ENCODE measurements at places on chromosomes 7 and 10.

- DNase-seq: no peak
Observed at GRCh38 chr7:13524076-13524475, 465.4 kb downstream of the ETV1 start.

DNA sequence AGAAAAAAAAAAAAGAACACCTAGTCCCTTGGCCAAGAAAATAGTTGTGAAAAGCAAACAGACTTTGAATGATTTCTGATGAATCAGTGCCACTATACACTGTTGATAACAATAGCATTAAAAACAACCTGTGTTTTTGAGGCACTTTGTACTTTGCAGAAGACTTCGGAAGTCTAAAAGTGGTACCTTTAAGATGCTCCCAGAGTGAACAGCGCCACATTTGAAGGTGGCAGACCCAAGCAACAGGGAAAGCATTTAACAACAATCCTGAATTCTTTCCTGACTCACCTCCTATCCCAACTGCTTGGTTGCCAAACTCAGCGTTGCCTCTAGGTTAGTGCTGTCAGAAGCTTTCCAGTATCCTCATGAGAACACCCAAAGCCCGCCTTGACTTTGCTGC lies 102.5 kb upstream of the CCDC6 start:
- no peak for DNase-seq

GRCh38 chr10:93947055-93947454 lies 46.7 kb upstream of the PLCE1 start:
- DNase-seq: peak; percentile 36

DNA sequence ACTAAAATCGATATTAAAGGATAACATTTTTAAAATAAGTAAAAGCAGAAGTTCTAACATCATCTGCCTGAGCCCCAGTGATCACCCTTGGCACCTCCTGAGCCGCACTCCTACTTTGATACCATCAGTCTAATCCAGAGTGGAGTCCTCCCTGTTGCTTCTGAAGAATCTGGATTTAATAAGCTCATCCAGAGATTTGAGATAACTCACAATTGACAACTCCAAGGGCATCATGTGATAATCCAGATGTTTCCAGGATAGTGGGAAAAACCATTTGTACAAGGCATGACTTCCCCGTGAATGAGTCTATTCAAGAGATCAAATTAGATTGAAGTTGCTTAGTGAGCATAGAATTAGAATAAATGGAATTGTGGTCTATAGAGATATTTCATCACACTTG lies 475.8 kb upstream of the C7orf33 start:
- no peak for DNase-seq

DNA sequence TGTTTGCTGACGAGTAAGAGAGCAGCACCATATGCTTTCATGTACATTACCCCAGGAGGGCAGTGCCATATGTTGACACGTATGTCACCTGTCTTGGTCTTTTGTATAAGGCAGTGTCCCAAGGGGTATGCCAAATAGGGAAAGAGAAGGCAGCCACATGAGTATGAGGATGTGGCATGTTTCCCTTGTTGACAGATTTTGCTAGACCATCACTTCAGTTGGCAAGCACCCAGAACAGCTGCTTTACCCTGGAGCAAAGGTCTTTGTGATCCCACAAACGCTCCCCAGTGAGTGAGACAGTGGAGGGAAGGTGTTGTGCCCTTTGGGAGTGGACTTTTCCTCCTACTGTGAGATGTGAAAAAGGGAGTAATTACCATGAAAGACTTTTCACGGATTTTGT lies 350.1 kb downstream of the ETV1 start:
- no peak for DNase-seq

- no peak for DNase-seq
Observed at GRCh38 chr10:70650718-70651117, 21.6 kb upstream of the ADAMTS14 start.

DNA sequence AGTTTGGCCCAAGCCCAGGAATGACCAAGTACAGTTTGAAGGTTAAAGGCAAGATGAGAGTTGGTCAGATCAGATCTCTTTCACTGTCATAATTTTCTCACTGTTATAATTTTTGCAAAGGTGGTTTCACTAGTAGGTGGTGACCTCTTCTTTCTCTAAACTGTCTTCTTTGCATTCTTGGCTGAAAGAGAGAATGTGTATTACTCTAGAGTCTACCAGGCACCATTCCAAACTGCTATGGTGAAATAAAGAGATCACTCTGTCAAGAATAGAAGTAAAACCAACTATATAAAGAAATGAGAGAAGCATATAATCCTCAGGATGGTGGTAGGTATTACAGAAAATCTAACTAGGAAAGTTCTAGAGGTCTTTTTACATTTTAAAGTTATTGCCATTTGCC lies 72.7 kb downstream of the DYNC1I1 start:
- DNase-seq: no peak

- DNase-seq: no peak
Observed at GRCh38 chr10:89685936-89686335, 15.5 kb upstream of the KIF20B start.

DNA sequence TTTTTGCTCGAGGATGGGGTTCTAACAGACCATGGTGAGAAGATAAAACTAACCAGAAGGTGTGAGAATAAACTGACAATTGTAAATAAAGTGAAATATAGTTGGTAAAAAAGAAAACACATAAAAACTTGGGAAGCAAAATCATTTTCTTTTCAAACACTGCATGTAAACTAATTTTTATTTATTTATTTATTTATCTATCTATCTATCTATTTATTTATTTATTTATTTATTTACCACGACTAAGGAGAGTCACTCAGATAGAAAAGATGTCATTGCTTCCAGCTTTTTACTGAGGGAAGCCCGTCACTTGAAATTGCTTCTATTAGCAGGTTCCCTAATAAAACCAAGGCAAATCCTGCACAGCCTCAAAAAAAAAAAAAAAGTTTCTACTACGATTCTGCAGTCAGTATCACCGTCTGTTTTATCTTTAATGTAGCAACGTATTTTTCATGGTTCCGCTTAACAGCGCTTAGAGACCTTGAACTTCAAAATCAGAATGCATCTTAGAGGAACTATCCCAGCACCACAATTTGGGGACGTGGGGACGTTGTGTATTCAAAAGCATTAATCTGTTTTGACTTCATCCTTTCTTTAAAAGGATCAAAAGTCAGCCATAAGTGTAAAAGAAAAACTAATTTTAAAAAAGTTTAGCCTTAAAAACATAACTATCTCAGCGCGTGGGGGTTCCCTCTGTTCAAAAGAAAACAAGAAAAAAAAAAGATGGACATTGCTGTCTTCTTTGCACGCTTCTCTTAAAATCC lies 33.3 kb upstream of the EBLN1 start:
- DNase-seq: peak; percentile 35

DNA sequence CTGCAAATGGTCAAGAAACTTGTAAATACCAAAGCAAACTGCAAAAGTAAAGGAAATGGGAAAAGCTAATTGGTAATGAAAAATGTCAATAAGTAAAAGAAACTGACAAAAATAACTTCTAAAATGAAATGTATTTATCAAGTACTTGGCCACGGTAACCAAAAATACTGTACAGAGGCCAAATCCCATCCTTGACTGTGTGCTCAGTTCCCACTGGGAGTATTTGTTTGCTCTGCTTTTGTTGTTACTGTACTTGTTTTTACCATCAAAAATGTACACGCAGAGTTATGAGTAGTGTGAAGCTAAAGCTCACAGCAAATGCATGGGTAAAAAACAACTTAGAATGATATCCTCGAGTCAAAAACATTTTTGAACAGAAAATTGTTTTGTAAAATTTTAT lies 31.1 kb downstream of the ENKUR start:
- DNase-seq: peak; percentile 40

- DNase-seq: no peak
Observed at GRCh38 chr7:26964156-26964808, 99.9 kb upstream of the SKAP2 start.

- DNase-seq: no peak
Observed at GRCh38 chr7:6248581-6248980, 23.8 kb downstream of the CYTH3 start.

DNA sequence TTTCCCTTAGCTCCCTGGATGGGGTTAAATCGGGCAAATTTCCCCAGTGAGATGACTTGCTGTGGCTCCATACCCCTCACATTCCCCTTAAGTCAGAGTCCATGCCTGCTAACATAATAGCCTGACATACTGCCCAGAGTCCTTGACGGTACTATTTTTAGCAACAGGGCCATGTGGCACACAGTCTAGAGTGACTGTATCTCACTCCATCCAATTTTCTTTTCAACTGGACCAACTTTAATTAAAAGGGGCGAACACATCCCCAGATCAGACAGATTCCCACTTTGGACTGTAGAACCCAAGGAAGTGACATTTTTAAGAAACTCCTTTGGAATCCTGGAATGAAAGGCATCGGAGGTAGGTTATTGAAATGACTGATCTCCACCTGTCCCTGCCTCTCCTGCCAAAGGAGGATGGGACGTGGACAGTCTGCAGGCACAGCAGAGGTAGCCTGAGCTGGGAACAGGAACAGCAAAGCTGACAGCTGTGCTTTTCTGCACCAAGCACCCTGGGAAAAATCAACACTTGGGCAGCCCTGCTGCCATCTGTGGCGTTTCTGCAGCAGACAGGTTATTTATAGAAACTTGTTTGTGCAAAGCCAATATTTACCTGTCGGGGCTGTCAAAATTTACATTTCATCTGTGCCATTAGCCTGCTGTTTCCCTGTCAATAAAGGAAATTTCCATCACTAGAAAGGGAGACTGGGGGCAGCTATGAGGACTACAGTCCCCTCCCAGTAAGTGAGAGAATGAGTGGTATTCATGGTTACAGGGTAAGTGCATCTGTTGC lies 221.5 kb upstream of the AOAH start:
- no peak for DNase-seq

DNA sequence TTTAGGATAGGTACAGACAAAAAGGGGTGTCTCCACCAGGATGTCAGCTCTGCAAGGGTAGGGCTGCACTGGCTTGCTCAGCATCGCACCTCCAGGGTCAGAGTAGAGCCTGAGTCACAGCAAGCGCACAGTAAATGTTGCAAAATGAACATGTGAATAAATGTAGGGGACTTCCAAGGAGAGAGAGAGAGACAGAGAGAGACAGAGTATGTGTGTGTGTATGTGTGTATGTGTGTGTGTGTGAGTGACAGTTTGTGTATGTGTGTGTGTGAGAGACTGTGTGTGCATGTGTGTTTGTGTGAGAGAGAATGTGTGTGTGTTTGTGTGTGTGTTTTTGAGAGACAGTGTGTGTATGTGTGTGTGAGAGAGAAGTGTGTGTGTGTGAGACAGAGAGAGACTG lies 163.3 kb downstream of the RPS24 start:
- no peak for DNase-seq

DNA sequence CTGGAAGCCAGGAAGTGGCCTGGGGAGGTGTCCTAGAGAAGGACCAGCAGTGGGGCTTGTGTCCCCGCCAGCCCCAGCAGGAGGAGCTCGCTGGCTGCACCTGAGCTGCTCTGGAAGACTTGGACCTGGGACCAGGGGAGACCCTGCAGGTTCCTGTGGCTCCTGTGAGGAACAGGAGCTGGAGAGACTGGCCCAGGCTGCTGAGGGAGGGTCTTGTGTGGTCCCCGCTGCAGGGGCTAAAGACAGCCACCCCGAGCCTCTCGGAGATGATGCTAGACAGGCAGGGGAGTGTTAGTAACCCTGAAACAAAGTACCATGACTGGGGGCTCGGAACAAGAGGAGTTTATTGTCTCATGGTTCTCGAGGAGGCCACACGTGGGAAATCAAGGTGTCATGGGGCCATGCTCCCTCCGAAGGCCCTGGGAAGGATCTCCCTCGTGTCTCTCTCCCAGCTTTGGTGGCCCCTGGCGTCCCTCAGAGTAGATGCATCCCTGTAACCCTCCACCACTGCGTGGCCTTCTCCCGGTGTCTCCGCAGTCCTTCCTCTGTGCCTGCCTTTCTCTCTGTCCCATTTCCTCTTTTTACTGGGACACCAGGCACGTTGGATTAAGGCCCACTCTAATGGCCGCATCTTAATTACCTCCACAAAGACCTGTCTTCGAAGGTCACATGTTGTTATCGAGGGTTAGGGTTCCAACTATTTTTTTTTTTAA lies 348.4 kb downstream of the GLRX3 start:
- no peak for DNase-seq

- DNase-seq: no peak
Observed at GRCh38 chr10:51147644-51148399, 73.5 kb downstream of the PRKG1 start.

GRCh38 chr10:89207181-89207800 lies at the start of gene CH25H:
CH25H (minus strand) TSS chr10:89207317; CDS start chr10:89207292, 25 bp downstream.
- DNase-seq: peak; percentile 81

DNA sequence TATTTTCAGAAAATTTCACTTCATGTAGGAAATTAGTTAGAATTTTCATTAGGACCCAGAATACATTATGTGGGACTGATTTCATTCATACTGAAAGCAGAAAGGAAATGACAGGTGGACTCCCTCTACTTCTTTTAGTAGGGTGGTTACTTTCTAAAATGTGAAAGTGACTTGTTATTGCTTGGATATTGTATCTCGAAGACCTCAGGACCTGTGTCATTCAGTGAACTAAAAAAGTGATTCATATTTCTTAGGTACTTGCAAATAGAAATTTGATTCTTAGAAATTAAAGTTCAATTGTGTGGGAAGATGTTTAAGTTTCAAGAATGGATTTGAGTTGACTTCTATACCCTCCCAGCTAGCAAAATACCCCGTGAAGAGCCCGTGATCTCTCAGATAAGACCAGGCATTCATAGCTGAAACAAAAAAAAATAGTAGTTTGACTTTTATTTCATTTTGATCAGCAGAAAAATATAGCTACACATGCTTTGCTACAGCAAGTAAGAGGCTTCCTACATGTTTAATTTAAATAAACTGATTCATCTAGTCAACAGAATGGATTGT lies 1037.1 kb downstream of the GATA3 start:
- no peak for DNase-seq

DNA sequence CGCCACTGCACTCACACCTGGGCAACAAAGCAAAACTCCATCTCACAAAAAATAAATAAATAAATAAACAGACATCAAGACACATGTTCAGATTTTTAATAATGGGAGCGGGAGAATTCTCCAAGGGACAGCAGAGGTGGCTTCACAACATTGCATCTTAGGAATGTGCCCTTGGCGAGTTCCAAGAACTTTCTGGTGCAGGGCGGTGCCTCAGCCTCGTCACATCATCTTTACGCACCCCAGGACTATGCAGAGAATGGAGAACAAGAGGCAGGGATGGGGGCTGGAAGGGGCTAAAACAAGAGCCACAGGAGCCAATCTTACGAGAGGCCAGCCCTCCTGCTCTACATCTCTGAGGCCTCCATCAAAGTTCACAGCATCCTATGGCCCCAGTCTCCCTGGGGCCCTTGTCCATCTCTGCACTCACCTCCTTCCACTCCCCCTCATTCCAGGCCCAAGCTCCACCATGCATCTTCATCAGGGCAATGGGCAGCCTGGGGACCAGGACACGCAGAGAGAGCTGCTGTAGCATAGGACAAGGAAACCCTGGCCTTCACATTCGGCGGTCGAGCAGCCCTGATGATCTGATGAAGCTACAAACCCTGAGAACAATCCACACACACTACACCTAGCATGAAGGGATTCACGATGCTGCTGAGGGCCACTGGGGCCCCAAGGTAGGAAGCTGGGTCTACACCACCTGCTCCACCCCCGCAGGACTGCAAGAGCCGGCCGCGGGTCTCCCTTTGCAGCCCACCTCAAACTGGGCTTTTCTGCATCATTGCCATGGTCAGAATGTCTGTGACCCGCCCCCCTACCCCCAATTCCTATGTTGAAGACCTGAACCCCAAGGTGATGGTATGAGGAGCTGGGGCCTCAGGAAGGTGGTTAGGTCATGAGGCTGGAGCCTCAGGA lies 22.3 kb downstream of the TNS3 start:
- DNase-seq: no peak

- no peak for DNase-seq
Observed at GRCh38 chr10:53990799-53991238, 810.2 kb downstream of the PCDH15 start.

All from hindlimb muscle (tissue), 1 donor.